ENCODE measurements at places on chromosomes 3 and 15.
A peak's percentile ranks its signal among the peaks of the same experiment; 100 is the strongest.

GRCh38 chr3:172135820-172136219 lies 96.4 kb downstream of the FNDC3B start:
- peak; percentile 19 for DNase-seq

DNA sequence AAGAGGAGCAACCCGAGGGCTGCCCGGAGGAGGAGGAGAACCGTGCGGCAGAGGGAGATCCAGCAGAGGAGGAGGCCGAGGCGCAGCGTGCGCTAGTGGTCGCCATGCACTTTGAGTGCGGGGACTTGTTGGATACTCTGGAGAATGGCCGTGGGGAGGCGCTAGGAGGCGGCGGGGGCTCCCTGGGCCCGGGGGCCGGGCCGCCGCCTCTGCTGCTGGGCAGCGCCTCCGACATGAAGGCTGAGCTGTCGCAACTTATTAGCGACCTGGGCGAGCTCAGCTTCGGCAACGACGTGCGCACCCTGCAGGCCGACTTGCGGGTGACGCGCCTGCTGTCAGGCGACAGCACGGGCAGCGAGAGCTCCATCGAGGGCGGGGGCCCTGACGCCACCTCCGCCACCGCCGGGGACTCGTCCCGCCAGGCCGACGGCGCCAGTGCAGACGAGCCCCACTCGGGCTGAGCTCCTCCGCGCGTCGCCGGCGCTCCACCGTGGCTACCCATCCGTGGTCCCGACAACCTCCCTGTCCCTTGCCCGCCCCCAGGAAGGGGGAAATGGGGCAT lies 2.0 kb downstream of the FAM43A start:
- peak; percentile 34 for DNase-seq

DNA sequence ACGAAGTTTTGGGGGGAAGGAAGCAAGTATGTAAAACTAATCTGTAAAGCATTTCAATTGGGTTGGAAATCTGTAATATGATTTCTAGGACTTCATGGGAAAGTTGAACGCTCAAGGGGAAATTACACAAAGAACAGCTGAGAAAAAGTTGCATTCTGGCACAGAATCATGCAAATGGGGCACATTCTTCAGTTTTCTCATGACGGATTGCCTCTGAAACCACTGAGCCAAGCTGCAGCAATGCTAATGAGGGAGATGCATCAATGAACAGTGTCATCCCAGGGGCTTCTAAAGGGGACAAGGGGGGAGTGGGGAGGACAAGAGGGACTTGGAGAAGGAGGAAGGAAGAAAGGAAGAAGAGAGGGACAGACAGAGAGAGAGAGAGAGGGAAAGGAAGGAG lies 291.4 kb upstream of the ATP11B start:
- no peak for DNase-seq

DNA sequence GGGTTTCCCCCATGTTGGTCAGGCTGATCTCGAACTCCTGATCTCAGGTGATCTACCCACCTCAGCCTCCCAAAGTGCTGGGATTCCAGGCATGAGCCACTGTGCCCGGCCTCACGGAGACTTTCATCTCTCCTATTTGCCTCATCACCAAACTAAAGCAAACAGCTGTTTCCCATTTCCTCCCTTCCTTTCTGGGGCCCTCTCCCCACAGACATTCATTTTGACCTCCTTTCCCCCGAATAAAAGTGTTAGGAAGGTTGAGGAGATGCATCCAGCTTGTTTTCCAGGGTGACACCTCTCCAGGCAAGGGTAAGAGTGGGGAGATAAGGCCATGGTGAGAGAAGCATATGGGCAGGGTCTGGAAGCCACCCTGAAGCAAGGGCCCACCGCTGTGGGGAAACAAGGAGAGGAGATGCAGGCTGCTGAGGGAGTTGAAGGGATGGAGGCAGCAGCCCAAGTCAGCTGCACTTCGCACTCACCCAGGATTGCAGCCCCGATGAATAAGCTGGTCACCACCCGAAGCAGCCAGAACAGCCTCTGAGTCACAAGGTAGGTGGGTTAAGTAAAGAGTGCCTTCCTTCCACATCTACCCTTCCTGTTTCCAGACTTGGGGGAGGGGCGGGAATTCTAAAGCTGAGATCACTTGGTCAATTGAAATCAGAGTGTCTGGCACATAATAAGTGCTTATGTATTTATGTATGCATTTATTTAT lies 7.7 kb downstream of the DUOXA2 start:
- DNase-seq: peak; percentile 2

DNA sequence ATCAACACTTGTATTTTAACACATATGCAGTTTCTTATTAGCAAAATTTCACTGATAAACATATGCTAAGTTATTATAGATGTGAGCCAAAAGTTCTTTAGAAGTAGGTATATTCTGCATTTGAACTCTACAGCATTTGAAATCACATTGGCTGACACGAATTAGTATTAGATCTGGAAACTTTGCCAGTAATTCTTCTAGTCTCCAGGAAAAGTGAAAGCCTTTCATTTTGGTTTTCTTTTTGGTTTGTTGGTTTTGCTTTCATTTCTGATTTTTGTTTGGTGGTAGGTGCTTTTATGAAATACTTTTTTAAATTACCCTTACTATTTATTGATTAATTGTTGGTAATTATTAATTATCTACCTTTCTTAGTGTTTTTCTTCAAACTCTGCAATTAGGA lies 72.9 kb downstream of the RBMS3 start:
- no peak for DNase-seq

- peak; percentile 56 for DNase-seq
Measured at GRCh38 chr3:119810018-119810435, 28.1 kb downstream of the NR1I2 start.

DNA sequence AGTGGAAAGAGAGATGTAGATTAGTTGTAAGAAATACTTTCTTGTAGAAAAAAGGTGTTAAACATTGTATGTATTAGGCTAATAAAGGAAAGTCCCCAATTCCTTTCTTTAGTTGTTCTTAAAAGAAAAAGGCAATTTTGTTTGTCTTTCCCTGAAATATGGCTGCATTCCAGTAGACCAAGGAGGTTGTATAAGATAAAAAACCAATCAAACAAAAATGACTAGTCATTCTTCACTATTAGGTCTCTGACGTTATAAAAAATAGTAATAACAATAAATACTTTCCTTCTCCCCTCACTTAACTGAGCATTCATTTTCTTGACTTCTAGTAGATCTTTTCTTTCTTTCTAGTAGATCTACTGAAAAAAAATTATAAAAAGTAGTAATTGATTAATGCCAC lies 8.6 kb upstream of the PPM1L start:
- DNase-seq: no peak

DNA sequence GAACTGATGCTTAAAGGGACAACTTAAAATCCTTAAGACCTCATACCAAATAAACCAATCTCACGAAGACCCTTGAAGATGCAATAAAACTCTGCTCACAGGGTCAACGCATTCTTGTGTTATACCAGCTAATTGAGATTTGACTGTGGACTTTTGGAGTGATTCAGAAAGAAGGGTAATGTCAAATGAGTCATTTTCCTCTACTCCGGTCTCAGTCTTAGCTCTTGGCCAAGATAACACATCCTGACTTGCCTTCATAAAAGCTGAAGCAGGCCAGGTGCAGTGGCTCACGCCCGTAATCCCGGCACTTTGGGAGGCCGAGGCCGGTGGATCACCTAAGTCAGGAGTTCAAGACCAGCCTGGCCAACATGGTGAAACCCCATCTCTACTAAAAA lies 3.8 kb downstream of the PKM start:
- DNase-seq: peak; percentile 43

GRCh38 chr3:37400355-37400754 lies 226.0 kb upstream of the LRRFIP2 start:
- DNase-seq: no peak

- DNase-seq: no peak
Measured at GRCh38 chr3:62529230-62529629, 155.9 kb upstream of the FEZF2 start.

DNA sequence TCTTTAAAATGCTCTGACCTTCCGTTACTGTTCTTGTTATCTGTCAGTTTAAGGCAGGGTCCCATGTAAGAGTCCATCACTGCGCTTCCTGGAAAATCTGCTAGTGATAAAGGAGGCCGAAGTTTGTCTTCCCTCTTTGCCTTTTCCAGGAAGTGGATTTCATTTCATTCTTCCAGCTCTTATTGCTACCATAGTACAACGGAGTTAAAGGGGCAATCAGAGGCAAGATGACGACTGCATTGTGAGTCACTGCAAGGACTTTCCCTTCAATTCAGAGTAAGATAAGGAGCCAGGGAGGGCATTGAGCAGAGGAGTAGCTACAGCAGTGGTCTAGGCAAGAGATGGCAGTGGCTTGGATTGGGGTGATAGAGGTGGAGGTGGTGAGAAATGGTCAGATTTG lies 17.2 kb upstream of the DET1 start:
- DNase-seq: no peak

DNA sequence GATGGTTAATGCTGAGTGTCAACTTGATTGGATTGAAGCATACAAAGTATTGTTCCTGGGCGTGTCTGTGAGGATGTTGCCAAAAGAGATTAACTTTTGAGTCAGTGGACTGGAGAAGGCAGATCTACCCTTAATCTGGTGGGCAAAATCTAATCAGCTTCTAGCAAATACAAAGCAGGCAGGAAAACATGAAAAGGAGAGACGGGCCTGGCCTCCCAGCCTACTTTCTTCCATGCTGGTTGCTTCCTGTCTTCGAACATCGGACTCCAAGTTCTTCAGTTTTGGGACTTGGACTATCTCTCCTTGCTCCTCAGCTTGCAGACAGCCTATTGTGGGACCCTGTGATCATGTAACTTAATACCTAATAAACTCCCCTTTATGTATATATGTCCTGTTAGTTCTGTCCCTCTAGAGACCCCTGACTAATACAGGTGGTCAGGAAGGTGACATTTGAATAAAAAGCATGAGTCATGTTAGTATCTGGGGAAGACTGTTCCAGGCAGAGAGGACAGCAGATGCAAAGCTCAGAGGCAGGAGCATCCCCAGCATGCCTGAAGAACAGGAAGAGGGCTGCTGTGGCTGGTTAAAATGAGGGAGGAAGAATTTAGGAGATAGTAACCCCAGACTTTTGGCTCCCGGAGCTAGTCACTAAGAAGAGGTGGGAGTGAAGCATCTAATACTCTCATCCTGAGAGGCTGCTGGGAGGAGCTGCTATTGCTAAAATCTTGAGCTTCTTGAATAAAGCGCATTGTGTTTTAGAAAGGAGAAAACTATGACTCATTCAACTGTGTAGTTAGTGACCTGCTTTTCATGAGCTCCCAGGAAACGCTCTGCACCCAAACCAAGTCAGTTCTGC lies 207.4 kb upstream of the HES1 start:
- peak; percentile 11 for DNase-seq

DNA sequence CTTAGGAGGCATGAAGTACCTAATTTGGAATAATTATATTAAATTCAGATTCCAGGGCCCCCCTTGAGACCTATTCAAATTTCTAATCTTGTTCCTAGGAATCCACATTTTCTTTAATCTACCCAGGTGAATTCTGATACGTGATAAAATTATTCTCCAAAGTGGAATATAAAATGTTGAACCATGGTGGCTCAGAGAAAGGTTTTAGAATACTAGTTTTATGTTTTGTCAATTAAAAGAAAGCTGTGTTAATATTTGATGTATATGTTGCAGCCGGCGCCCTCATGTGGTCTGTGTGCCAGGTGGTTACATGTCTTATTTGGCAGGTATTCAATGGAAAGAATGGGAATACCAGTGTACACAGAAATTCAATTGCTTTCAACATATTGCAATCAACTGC lies 321.8 kb downstream of the FEZF2 start:
- no peak for DNase-seq

GRCh38 chr3:122560680-122561079 lies 3.4 kb downstream of the PARP9 start:
- peak; percentile 56 for DNase-seq

DNA sequence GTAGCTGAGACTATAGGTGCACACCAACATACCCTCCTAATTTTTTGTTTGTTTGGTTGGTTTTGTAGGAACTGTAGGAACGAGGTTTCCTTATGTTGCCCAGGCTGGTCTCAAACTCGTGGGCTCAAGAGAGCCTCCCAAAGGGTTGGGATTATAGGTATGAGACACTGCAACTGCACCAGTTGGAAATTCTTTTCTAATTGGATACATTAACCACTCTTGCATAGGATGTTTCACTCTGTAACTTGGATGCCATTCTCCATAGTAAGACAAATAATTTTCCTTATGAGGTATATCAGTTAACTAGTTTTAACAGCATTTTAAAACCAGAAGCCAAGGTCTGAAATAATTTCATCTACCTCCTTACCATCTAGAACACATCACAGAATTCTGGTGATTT lies 6.7 kb upstream of the ALCAM start:
- no peak for DNase-seq

DNA sequence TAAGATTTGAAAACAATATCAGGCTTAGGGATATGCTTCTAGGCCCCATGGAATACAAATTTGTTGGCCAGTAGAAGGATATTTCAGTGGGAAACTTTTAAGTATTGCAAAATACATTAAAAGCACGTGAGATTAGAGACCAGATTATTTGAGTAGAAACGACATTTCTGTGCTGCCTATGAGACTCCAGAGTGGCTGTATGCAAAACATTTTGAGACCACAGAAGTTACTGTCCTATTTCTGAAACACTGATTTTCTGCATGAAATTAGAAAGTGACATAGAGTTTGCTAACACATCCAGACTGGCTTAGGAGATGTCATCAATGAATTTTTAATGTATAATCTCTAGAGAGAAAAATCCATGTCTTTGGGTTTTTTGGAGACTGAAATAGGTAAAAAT lies 99.8 kb downstream of the KCNH8 start:
- DNase-seq: no peak

- no peak for DNase-seq
Measured at GRCh38 chr3:12195231-12195630, 36.5 kb upstream of the TIMP4 start.

DNA sequence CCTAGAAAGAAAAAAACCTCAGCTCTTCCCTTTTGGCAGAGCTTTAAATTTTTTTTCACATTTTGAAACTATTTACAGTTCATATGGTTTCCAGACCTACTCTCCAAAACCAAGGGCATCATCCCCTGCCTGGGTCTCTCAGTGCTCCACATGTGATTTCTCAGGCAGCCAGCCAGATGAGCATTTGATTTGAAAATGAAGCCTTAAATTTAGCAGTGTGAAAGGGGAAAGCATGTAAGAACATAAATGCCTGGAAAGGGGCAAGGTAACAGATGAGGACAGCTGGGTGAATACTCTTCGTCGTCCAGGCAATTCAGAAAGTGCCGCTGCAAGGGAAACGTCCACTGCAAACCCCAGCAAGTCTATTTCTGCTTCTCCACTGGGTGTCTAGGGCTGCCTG lies 94.8 kb downstream of the ATP8B4 start:
- no peak for DNase-seq

GRCh38 chr15:41949401-41950126 lies 22.8 kb downstream of the EHD4 start:
- DNase-seq: no peak

Data from MV-4-11 (cell line).